CD8-positive, alpha-beta T cell (primary cell): ENCODE measurements at places on chromosomes 12 and 14.

- DNase-seq = no peak
Measured at GRCh38 chr12:122976648-122976975, 1.6 kb downstream of the OGFOD2 start.

- DNase-seq = no peak
Measured at GRCh38 chr12:48788854-48789775, at the start of gene ADCY6. TSS of gene ADCY6 (minus strand) at chr12:48789089. CDS start at chr12:48783434, 5,655 bp downstream.

DNA sequence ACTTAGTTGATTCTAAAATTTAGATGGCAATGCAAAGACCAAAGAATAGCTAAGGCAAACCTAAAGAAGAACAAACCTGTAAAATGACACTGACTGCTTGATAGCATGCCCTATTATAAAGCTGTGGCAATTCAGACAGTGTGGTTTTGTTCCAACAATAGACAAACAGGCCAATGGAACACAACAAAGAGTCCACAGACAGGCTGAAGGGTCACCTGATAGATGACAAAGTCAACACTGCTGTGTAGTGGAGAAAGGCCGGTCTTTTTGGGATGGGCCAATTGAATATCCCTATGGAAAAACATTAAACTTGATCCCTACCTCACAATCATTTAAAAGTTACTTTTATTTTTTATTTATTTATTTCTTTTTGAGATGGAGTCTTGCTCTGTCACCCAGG lies 33.8 kb upstream of the SLC25A3 start:
- no peak for DNase-seq

GRCh38 chr12:13580206-13580605 lies 383.7 kb downstream of the EMP1 start:
- DNase-seq = no peak

- no peak for DNase-seq
Measured at GRCh38 chr12:116659771-116660481, 77.9 kb downstream of the SPRING1 start.

DNA sequence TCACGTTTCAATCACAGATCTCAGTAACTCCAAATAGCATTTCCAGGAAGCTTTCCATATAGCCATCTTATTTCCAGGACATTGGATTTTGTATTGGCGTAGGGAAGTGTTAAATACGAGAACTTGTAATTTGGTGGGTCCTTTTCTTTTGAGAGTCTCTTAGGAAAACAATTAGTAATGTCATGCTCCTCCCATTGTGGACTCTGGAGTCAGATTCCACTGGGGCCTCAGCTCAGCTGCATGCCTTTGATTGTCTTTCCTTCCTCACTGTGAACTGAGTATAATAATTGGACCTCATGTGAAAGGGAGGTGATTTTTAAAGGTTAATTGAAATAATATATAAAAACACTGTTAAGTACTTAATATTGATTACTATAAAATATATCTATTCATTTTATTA lies 462.6 kb downstream of the NPAS3 start:
- DNase-seq = no peak

- no peak for DNase-seq
Measured at GRCh38 chr14:102573591-102574046, 18.8 kb upstream of the RCOR1 start.

DNA sequence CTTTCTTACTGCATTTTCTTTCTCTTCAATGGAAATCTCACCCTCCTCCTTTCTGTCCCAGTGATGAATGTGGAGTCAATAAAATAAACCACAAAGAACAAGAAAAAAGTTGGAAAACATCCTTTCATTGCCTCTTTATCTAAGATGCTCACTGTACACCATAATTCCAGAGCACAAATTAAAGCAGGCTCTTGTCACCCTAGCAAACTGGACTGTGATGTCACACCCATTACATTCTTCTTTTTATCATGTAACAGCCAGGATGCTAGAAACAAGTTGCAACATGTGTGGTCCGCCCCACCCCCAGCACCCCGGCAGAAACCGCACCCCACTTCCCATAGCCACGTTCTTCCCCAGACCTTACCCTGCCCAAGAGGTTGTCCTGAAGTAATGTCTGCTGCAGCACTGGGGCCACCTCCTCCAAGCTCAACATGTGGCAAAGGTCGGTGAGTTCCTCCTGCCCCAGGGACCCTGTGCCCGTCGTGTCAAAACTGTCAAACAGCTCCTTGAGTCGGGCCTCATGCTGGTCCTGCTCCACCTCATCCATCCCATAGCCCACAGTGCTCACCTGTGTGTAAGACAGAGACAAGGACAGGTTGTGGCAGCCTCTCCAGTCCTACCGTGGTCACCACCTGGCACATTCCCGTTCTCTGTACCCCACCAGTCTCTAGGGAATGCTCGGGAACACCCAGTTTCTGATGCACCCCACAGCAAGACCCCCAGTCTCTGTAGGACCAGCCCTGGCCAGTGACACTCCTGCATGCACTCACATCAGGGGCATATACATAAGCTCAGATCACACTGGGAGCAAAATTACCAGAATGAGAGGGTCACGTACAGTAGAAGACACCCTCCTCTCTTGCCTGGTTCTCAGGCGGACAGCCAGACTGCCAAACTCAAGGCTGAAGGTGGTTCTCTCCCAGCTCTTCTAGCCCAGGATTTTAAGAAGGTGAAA lies 9.2 kb downstream of the NIN start:
- peak; percentile 47 for DNase-seq

GRCh38 chr14:99724196-99724891 lies 40.2 kb downstream of the CYP46A1 start:
- DNase-seq = peak; percentile 31

DNA sequence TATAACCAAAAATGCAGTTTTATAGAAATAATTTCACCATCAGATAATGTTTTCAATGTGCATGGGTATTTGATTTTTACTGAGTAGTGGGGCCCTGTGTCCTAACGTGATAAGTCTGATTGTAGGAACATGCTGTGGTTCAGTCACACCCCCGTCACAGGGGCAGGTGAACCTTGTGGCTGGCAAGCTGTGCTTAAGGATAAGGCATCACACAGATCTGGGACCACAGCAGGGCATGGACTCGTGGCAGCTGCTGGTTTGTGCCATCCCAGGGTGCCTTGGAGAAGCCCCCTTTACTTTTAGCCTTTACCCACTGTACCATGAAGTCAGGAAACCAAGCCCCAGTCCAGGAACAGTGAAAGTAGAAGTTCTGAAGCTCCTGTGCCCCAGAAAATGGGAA lies 16.7 kb downstream of the CCNK start:
- no peak for DNase-seq

GRCh38 chr12:89693639-89694202 lies 14.9 kb downstream of the ATP2B1 start:
- DNase-seq = no peak

GRCh38 chr12:62401631-62402030 lies 65.0 kb upstream of the MON2 start:
- no peak for DNase-seq

DNA sequence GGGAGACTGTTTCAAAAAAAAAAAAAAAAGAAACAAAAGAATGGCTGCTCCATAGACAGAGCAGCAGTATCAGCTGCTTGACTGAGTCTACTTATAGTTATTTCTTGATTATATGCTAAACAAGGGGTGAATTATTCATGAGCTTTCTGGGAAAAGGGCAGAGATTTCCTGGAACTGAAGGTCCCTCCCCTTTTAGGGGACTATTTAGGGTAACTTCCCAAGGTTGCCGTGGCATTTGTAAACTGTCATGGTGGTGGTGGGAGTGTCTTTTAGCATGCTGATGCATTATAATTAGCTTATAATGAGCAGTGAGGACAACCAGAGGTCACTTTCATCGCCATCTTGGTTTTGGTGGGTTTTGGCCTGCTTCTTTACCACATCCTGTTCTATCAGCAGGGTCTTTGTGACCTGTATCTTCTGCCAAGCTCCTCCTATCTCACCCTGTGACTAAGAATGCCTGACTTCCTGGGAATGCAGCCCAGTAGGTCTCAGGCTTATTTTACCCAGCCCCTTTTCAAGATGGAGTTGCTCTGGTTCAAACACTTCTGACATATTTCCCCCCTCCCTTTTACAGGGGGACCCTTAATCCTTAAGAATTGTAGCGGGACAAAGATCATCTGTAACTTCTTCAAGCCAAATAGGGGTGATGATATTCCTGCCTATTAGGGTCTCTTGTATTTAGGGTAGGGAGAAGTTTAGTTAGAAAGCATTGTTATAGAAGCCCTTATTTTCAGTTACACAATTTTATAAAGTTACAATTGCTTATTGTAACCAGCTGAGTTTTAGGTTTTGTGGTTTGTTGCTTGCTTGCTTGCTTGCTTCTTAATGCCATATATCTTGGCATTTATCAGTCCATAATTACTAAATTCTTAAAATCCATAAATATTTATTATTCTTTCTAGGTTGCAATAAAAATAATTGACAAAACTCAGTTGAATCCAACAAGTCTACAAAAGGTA lies 42.5 kb downstream of the MARK3 start:
- DNase-seq = no peak

DNA sequence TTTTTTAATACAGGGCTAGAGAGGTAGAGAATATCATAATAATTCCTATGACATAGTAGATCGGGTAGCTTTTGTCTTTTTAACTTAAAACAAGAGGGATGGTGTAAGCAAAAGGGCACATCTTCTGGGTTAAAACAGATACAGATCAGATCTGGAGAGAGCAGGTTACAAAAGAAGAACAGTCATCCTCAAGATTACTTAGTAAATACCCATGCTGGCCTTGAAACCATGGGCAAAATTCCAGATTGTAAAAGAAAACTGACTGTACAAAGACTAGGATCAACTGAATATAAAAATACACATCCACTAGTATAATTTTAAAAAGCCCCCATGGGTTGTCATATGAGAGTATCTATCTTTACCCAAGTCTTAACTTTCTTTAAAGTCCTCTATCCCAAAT lies 76.7 kb downstream of the MED13L start:
- DNase-seq = no peak

DNA sequence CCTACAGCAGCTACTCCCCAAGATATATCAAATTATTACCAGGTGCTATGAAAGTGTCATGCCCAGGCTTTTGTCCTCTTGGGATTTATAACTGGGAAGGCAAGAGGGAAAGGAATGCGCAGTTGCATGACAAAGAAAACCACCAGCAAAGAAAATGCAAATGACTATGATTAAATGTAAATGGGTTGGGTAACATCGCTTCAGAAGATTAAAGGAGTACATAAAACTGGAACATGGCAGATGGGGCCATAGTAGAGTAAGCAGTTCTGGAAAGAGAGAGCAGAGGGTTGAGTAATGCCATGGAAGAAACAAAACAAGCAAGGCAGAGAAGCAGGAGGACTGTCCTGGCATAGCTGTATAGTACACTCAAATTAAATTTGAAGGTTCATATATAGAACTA lies 493.1 kb downstream of the NOVA1 start:
- no peak for DNase-seq

GRCh38 chr12:56715798-56716197 lies 9.3 kb downstream of the NACA start:
- no peak for DNase-seq

GRCh38 chr12:8466241-8466640 lies 10.5 kb downstream of the CLEC6A start:
- DNase-seq = no peak

- DNase-seq = no peak
Measured at GRCh38 chr14:37343307-37344094, 145.8 kb downstream of the MIPOL1 start.

DNA sequence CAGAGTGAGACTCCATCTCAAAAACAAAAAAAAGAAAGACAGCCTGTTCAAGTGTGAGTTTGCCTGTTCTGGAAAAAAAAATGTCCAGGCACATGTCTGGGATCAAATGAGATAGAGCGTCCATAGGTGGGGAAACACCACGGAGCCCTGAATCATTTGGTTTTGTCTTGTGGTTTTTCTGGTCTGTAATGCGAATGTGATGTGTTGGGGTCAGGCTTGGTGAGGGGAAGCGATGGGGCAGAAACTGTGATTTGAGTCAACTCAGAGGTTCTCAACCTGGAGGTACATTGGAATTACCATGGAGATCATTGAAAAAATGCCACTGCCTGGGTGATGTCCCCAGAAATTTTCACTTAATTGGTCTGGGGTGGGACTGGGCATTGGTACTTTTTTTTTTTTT lies 183.9 kb upstream of the PWP1 start:
- DNase-seq = no peak

GRCh38 chr14:95072310-95072905 lies 84.9 kb downstream of the DICER1 start:
- DNase-seq = no peak

GRCh38 chr14:21326972-21327371 lies 47.1 kb downstream of the RPGRIP1 start:
- DNase-seq = no peak

GRCh38 chr12:112386726-112387125 lies 4.5 kb upstream of the HECTD4 start:
- no peak for DNase-seq

- DNase-seq = no peak
Measured at GRCh38 chr12:125888921-125889320, 823.7 kb downstream of the AACS start.

GRCh38 chr14:66383257-66383656 lies 102.9 kb upstream of the CCDC196 start:
- no peak for DNase-seq

DNA sequence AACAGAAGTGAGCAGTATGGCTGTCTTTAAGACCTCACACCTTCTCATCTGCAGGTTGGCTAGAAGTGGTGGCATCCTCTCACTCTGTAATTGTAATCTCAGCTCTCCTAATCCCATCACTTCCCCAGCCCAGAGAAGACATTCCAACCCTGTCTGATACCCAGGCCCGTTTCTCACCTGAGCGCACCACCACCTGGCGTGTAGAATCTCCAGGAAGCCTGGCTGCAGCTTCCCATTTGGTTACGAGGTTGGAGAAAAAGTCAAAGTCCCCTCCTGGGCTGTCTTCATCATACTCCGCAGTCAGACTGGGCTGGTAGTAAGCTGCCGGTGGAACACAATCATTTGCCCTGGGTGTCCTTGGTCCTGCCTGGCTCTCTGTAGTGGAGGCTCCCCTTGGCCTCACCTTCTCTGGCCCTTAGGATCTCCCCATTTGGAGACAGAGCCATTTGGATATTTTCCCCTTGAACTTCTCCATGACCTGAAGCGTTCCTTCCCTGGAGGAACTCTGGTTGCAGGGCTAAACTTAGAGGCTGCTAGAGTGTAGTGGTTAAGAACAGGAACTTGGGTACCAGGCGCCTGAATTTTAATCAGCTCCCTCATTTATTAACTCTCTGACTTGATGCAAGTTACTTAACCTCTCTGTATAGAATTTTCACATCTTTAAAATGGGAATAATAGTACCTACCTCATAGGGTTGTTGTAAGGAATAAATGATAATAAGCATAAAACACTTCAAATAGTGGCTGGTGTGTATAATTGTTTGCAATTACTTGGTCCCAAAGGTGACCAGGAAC lies 1.8 kb downstream of the SDR39U1 start:
- no peak for DNase-seq

DNA sequence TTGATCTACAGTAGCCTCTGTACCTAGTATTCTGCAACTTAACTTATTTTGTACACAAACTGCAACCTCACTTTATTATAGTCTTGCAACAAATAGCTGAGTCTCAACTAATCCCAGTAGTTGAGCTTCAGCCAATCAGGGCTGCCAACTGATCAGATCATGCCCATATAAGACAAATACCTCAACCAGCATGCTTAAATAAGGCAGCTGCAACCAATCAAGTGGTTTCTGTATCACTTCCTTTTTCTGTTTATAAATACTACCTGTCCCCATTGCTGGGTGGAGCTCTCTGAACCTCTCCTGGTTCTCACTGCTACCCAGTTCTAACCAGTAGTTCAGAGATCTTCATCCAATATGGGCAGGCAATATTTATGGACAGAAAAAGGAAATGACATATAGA lies 248.5 kb upstream of the FBXO33 start:
- no peak for DNase-seq
